ENCODE measurements at places on chromosomes 5 and 9.

DNA sequence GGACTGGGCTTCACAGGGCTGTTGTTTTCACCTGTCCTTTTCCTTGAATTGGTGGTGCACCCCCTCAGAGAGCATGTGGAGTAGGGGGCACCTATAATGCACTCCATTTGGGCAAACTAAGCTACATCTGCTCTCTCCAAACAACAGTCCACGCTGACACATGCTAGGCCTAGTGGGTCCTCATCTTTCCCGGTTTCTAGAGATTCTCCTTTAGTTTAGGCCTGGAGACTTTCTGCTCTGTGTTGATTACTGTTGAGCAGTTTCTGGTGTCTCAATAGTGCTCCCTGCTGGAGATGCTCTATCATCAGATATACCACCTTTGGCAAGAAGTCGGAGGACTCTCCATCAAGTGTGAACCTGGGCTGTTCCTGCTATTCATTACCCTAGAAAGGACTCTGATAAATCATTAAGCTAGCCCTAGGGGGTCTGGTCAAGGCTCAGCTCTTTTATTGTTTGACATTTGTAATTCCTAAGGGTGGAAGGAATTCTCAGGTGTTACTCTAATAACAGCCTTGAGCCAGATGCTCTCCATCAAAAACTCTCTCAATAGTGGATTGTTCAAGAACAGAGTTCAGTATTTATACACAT is 64.0 kb upstream of the FYB1 start:
- DNase-seq = peak; percentile 52

GRCh38 chr5:131217791-131218190 is 46.1 kb upstream of the CDC42SE2 start:
- DNase-seq = no peak

DNA sequence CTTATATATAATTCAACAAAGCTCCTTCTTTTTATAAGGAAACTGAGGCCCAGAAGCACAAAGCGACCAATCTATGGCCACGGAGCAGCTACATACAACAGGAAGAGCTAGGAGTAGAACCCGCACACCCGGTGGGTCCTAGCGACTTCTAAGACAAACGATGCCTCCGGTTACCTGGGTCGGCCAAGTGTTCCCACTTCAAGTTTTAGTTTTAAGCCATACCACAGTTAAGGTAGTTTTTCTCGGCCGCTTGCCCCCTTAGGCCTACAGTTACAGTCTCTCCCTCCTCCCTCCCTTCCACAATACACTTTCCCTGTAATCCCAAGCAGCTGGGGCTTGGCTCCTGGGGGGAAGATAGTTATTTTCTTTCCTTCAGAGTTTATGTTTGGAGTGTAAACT is 533 bp downstream of the SREK1IP1 start:
- no peak for DNase-seq

GRCh38 chr9:98078895-98079294 is 22.4 kb downstream of the NANS start:
- DNase-seq = no peak

DNA sequence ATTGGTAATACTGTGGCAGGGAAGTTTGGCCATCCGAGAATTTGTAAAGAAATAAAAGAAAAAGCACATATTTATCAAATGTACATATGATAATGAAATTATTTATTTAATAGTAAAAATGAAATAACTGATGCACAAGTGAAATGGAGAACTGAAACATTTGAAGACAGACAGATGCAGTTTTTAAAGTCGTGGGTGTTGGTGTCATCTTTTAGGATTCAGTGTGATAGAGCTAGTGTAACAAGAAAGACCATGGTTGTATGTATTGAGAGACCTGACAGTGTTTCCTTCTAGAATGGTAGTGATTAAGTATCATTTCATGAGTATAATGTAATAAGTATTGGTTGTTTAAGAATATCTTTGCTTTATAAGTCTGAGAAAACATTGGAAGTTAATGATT is 2.4 kb downstream of the SEC61B start:
- no peak for DNase-seq
